Activated CD4-positive, alpha-beta T cell treated with anti-CD3 and anti-CD28 coated beads, Interleukin-10, Interleukin-2, amounts not matched to agents 100 ng/mL and 50 ng/mL, durations not matched to agents 16 hours and 8 hours (primary cell): ENCODE measurements at places on chromosomes 6 and 20.
A peak's percentile ranks its signal among the peaks of the same experiment; 100 is the strongest.

DNA sequence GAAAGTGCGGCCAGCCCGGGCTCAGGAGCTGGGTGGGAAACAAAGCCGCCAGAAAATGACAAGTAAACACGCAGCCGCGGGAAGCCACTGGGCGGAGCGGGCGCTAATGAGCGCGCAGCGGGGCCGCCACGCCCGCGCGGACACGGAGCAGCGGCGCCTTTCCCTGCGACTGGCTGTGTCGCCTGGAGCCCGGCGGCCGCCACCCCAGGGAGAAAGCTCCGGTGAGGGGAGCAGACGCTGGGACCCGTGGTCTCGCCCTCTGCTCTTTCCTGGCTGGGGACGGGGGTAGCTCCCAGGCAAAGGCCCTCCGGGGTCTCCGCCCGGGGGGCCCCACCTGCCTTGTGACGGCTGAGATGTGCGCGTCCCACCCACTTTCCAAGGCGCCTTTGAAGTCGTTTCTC, 54.9 kb downstream of the PRR18 start:
- DNase-seq, result no peak

DNA sequence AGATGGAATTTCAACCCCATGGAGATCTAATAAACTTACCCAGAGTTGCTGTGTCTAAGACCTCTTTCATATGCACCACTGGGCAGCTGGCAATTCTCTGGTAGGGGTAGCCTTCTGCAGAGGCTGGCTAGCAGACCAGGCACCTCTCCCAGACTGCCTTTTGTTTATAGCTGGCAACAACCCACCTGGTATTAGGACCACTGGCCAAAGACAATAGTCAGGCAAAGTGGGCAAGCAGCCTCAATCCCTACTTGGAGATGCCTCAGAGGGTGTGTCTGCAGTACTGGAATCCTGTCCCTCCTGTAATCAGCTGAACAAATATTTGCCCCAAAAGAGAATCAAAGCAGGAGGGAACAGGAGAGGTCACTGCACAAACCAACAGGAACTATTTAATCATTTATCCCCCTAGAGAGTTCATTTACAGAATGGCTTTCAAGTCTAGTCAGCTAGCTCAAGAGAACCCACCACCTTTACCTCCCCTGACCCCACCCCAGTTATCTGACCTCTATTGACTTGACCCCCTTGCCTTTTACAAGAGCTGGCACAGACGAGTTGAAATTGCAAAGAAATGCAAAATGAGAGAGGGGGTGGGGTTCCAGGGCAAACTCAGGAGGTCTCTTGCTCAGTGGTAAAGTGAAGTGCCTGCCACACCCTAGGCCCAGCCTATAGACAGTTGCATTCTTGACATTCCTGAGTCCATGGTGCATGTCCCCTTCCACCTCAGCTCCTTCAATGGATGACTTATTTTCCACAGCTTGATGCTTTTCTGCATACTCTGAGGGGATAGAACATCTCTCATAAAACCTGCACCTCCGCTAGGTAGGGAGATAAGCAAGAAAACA, 2.8 kb downstream of the BCL2L1 start:
- DNase-seq, result no peak

- no peak for DNase-seq
These were observed 223.9 kb upstream of the TAB2 start for GRCh38 chr6:149093643-149094042.

- no peak for DNase-seq
These were observed 97.6 kb upstream of the ZNF217 start for GRCh38 chr20:53691060-53691810.

- no peak for DNase-seq
These were observed 582.2 kb upstream of the FLRT3 start for GRCh38 chr20:14919501-14920081.

- no peak for DNase-seq
These were observed 330.8 kb downstream of the TAF4 start for GRCh38 chr20:61734733-61735502.

- no peak for DNase-seq
These were observed 74.5 kb upstream of the MARCKS start for GRCh38 chr6:113782636-113783035.

DNA sequence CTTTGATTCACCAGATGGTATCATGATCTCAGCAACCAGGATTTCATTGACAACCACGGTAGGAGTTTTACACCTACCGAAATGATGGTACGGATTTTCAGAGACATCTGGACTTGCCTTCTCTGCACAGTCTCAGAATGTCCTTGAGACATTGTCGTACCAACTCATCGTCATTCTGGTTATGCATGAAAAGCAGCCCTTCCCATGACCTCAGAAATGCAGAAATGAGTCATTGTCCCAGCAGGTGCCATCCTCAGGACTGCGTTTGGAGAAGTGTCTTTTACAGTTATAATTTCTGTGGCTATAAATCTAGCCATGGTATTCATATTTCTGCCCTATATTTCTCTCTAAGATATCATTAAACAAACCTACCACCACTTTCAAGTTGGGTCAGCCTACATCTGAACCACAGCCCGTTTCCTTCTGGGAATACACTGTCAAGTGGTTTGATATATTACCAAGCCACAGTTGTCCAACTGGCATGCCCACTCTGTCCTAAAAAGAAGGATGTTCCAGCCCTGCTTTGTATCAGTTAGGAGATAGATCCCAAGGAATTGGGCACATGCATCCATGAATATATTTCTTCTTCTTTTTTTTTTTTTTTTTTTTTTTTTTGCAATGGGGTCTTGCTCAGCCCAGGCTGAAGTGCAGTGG, 7.5 kb upstream of the BFSP1 start:
- DNase-seq, result peak; percentile 73

- DNase-seq, result no peak
These were observed 12.7 kb downstream of the FNDC1 start for GRCh38 chr6:159181914-159182313.

DNA sequence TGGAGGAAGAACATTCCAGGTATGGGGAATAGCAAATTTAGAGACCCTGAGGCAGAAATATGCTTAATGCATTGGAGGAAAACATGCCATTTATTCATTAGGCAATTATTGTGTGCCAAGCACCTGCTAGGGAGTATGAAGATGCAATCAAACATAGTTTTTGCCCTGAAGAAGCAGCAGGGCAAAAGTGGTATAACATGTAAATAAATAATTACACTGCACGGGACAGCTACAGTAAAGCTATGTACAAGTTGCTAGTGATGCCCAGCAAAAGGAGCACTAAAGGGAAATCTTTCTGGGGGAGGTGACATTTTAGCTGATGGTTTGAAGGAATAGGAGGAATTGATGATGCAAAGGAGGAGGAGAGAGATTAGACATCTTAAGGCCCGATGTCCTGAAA, 624 bp upstream of the TJAP1 start:
- no peak for DNase-seq

DNA sequence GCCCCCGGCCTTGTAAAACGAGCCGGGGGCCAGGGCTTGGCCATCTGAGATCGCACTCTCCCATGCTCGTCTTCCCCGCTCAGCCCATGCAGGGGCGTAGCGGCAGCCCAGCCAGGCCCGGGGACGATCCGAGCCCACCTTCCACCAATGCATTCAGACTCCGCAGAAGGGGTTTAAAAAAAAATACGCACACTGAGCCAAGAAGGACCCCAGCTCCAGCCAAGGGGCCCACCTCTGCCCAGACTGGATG, 320 bp downstream of the GSTA4 start:
- DNase-seq, result no peak

DNA sequence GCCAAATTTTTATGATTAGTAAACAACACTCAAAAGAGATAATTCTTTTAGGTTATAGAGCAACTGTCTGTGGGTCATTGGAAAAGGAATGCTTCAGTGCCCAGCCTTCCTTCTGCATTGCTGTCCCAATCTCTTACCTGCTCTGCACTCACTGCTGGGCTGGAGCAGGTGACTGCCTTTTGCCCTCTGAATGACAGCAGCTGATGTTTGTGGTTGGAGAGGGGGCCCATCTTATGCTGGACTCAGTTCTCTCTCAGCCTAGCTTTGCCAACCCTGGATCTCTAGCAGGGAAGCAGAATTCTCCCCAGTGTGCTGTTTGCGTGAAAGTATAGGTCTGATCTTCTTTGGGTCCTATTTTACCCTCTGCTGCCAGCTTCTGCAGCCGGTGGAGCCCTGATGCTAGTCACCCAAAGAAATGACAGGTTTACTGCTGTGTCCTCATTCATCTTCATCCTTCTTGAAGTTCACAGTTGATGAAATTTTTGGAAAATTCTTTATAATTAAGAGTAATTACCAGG, 193.5 kb downstream of the ARID1B start:
- no peak for DNase-seq

DNA sequence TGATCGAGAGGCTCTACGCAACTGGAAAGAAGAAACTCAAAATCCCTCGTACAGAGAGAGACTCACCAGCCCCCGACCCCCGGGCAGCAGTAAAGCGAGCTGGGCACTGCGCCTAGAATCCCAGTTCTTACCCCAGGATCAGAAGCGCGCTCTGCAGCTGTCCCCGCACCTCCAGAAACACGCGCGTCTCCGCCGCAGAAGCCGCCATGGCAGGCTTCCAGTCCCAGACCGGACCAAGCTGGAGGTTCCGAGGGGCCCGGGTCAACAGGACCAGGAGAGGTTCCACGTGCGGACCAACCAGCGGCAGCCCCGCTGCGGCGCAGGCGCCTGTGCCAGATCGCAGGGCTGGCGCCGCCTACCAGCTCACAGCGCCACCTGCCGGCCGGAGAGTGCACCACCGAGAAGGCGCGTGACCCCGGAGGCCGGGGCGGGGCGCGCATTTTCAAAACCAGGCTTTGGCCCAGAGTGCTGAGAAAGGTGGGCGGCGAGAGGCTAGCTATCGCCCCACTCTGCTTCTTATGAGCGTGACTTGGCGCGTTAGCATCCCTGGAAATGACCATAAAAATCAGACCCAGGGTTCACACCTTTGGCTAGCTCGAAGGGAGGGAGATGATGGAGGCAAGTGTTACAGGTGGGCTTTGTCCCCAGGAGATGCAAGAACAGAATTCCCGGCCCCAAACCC, at the start of gene UBE3D:
Gene UBE3D (minus strand): TSS at position 331 of the 682 bp plus-strand sequence. CDS start 123 bp downstream, at position 208.
- DNase-seq, result peak; percentile 93

- DNase-seq, result no peak
These were observed 56.0 kb downstream of the SASH1 start for GRCh38 chr6:148398678-148399077.

GRCh38 chr6:148716811-148717210, 30.0 kb upstream of the UST start:
- no peak for DNase-seq
